Fibroblast of lung (primary cell): ENCODE measurements at places on chromosomes 1 and 21.

GRCh38 chr21:27292783-27293182 lies 325.9 kb upstream of the ADAMTS5 start:
- no peak for DNase-seq

DNA sequence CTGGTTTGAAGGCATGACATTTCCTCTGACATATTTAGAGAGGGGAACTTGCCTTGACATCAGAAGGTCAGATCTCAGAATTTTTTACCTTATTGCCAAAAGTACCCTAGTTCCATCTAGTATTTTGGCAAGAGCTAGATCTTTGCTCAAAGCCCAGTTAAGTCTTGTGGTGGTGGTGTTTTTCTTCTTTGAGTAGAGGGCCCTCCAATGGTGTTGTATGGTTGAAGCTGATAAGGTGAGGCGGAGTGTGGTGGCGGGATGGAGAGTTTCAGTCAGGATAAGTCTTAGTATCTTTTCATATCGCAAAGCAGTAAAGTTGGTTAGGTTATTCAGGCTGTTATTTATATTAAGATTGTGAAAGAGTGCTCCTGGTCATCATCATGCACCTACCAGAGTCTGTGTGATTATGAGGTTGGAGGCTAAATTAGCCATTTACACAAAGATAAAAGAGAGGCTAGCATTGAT lies 20.1 kb upstream of the MACF1 start:
- DNase-seq, result no peak

- DNase-seq, result no peak
Observed at GRCh38 chr1:233390842-233391737, 63.6 kb downstream of the MAP3K21 start.

DNA sequence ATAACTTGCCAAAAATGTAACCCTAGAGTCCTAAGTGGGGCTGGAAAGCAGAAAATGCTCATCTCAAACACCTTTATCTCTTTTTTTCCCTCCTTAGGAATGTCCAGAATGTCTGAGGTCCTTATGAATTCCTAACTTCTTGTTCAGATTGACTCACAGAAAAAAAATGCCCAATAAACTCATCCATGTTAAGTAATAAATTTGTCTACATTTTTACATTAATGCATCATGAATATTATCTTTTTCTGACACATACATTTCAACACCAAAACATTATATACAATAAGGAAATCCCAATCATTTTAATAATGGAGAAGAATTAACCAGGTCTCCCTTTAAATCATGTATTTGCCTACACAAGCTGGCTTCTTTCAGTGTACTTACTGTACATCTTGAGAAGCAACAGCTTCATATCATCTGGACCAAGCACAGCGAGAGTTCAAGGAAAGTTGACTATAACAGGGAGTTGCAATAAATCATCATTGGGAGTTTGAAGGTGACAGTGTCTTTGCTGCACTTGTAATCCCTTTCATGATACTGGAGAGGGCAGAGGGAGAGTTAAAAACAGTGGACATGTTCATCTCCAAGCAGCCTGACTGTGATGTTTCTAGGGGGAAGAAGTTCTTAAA lies 565.2 kb downstream of the LTN1 start:
- peak; percentile 82 for DNase-seq

DNA sequence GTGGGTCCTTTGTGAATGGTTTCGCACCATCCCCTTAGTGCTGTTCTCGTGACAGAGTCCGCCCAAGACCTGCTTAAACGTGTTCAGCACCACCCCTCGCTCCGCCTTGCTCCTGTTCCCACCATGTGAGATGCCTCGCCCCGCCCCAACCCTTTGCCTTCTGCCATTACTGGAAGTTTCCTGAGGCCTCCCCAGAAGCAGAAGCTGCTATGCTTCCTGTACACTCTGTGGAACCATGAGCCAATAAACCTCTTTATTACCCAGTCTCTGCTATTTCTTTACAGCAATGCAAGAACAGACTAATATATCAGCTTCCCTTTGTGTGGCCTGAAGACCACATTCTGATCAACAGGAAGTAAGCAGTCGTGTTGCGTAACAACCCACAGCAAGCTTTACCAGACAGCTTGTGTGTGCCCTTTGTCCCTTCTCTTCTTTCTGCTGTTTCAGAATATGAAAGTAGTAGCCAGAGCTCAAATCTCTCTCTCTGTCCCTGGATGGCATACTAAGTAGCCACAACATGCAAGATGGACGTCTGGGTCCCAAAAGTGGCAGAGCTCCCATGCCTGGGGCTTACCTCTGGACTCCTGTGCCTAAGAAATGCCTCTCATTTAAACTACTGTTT lies 14.1 kb downstream of the HENMT1 start:
- DNase-seq, result peak; percentile 69

GRCh38 chr1:206842854-206843253 lies 22.6 kb upstream of the IL20 start:
- no peak for DNase-seq

DNA sequence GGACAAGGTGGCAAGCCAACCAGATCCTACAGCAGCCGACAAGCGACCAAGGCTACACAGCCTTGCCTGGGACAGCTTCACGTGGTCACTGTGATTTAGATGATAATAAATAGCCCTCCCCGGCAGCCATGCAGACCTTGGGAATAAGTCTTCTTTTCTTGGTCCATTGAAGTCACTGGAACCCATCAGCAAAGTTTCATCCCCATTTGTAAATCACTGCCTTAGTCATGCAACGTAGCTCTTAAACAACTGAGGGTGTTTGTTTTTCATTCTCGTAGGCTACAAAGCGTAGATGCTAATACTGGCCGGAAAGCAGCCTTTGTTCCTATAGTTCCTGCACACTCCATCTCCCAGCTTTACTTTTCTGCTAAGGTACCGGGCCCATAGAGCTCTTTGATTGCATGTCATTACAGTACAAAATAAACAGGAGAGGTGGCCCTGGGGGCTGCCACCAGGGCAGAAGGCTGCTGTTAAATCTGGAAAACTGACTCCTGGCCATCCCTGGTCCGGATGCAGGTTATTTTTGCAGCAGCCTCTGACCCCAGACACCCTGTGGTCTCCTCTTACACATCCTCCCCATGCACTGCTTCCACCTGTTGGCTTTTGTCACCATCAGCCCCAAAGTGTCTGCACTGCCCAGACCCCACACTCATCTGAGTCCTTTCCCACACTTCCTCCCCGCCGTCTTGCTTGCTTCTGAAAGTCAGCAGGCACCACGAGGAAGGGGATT lies 105.5 kb downstream of the TOMM20 start:
- no peak for DNase-seq

GRCh38 chr1:67627906-67628305 lies 57.1 kb upstream of the GADD45A start:
- DNase-seq, result no peak

GRCh38 chr1:25890239-25891034 lies 14.9 kb upstream of the PAQR7 start:
- peak; percentile 89 for DNase-seq

DNA sequence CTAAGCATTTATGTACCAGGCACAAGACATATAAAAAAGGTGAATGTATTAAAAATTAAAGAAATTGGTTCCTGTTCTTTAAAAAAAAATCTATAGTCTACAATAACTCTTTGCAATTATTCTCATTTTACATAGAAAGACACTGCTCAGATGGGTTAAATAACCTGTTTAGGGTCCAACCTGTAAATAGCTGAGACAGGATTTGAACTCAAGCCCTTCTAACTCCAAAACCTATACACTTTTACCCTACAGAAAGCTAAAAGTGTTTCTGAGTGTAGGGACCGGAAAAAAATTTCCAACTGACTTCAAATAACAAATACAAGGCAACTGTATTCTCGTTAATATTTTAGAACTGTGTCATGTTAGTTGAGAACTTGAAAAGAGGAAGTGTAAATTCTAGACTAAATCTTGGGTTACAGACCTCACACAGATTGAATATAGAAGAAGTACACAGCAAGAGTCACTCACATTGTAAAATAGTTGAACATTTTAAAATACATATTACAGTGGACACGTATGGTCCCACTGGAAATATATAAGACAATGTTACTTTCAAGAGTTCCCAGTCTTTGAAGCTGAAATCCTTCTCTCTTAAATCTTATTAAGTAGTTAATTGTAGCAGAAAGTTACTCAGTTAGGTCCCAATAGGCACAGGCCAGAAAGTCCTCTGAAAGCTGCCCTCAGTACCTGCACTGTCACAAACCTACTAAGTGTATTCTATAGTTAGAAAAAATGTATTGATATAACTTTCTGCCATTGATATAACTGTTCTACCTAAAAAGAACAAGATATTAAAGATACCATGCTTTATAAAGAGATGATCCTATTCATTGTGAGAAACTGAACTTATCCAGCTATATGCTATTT lies 7.3 kb downstream of the EDEM3 start:
- DNase-seq, result no peak

GRCh38 chr1:181099152-181100014 lies 10.9 kb downstream of the IER5 start:
- DNase-seq, result peak; percentile 81

DNA sequence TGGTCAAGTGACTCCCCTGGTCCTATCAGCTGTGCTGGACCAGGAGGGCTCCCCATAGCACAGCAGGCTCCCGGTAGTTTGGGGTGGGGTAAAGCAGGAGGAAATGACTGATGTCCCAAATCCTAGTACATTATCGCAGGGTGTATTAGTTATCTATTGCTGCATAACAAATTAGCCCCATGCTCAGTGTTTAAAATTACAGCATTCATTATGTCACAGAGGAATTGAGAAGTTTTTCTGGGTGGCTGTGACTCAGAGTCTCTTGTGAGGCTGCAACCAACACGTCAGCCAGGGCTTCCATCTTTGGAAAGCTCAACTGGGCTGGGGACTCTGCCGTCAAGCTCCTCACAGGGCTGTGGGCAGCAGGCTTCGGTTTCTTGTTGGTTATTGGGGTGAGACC lies 34.3 kb upstream of the LAPTM5 start:
- no peak for DNase-seq

- DNase-seq, result no peak
Observed at GRCh38 chr1:1895456-1896336, 4.8 kb upstream of the GNB1 start.

- peak; percentile 98 for DNase-seq
Observed at GRCh38 chr1:185864889-185865517, 130.8 kb downstream of the HMCN1 start.
